ENCODE measurements at places on chromosomes 6 and 20.

DNA sequence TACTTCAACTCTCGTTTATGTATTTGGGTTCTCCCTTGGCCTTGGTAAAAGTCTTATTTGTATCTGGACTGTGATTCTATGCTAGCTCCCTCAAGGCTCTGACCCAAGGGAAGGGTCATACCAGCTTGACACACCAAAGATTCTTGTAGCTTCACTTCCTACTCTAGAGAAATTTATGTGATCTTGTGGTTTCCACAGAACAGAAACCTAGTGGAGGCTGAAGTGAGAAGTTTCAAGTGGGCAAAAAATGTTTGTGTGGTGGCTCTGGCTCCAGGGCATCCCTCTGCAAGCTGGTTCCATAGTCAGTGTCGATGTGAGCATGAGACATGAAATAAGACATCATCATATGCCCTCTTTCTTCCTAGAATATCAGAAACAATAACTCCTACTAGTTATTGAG lies 48.1 kb upstream of the TNFRSF21 start:
- no peak for DNase-seq

DNA sequence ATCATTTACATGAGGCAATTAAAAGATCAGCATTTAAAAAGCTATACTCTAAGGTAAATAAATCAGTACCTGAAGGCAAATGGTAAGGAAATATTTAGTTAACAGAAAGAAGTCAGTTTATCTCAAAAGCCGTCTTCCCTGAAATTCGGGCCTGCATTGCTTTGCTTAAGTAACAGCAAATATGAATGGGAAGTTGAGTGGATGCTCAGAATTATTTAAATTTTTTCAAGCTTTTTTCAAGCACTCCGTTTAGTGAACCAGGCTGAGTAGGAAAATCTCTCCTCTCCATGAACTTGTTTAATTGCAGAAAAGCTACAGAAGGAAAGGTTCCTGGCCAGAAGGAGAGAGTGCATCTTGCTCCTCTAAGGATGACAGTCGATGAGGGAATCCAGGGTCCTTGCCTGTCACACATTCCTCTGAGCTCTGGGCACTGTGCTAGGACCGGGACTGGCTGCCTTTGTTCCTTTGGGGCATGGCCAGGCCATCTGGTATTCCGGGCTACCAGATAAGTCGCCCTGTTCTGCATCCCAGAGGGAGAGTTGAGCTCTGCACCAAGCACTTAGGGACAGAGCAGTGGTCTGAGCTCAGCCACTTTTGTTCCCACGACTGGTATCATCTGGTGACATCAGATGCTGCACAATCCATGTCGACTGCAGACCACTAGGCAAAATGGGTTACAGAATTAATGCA lies 77.6 kb downstream of the RIN2 start:
- DNase-seq: no peak

DNA sequence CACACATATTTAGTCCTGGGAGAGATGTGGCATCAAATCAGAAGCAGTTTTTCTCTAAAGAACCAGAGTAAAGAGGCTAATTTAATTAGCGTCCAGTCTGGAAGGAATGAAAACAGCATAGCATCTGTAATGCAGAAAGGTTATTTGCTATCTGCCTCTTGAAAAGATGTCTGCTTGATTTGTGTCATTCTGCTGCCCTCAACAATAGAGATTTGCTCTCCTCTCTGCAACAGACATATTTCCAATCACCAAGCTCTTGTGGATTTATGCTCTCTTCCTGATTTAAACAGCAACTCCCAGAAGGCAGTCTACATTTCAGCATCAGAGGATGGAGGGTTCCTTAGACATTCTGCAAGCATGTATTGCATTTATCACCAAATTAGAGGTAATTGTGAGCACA lies 53.5 kb upstream of the AKAP12 start:
- DNase-seq: no peak

DNA sequence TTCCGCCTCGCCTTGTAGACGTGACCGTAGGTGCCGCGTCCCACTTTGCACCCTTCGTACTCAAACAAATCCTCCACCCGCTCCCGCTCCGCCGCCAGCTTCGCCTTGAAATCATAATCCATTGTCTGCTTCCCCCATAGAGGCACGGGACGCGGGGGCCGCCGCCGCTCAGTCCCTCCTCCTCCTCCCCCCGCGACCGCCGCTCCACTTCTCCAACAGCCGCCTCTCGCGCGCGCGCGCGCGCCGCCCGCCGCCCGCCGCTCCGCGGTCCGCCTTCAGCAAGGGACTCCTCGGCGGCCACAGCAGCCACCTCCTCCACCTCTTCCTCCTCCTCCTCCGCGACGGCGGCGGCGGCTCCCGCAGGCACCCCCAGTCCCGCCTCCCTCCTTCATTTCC lies 256 bp downstream of the CDK19 start:
- no peak for DNase-seq

GRCh38 chr20:53961527-53961926 lies 108.9 kb downstream of the BCAS1 start:
- no peak for DNase-seq

DNA sequence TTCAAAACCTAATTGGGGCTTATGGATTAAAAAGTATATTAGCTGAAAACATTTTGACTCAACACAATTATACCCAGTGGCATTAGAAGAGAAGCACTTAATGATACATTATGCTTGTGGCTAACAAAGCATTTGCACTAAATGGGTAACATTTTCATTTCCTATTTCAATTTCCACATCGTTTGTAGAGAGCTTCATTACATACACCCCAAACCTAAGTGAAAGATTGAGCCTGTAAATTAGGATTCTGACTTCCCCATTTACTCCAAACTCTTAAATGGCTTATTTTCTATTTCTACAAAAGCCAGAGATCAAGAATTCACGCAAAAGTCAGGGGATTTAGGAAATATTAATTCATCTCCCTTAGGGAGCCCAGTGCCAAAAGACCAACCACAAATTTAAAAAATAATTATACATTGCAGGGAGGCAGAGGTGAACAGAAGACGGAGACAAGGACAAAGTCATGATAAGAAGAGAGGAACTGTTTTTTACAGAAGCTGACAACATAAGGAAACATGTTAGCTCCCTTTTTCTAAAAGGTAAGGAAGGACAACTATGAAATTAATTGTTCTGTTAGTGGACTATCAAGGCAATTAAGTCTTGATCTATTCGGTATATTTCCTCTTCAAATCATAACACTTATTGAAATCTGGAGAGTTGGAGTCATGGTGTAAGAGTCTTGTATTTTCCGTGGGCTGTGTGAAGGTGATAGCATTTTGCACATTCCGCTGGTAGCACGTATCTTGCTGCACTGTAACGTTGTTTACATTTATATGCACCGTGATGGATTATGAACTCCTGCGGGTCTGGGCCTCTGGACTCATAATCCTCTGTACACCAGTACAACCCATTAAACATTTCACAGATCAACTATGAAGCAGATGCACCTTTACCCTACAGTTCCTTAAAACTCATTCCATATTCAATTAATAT lies 24.8 kb upstream of the EZR start:
- no peak for DNase-seq

DNA sequence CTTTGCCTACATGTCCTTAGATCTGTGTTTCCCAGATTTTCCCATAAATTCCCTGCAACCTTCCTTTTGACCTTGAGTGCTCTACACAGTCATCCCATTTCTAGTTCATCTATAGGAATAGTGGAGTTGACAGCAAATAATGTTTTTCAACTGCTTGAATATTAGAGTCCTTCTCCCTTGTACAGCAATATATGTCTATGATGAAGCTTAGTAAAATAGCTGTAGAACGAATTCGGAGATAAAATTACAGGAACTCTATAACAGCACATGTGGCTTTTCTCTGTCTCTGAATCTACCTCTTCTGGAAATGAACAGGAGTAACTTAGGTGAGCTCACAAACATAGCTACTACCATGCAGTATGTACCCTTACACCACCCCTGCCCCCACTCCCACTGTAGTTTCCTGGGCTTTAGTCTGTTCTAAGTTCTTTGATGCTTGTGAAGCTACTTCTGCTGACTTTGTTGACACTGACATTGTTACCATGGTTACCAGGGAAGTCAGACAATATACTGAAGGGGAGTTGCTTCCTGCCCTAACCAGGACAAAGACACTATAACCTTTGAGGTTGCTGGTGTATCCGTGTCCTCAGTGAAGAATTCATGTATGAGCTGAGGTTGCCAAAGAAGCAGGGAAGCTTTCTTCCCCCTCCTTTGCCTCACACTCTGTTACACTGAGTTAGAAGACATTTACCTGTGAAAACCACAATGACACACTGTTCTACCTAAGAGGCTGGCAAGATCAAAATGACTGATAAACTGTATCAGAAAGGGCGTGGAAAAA lies 35.8 kb upstream of the SHLD1 start:
- DNase-seq: no peak

- DNase-seq: no peak
Measured at GRCh38 chr6:10852361-10852960, 14.1 kb upstream of the MAK start.

DNA sequence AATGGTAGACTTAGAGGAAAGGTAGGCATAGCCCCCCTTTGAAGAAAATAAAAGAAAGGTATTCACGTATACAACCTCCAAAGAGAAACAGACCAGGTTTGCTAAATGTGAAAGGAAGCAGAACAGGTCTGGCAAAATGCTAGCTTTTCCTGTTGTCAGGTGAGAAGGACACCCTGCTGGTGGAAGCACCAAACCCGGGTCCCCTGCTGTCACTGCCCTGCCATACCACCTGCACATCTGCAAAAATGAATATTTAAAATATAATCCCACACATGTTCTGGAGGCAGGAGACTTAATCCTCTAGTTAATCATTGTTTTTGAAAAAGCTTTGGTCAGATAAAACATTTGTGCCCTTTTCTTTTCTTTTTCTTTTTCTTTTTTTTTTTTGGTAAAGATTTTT lies 48.9 kb upstream of the OLIG3 start:
- DNase-seq: no peak

GRCh38 chr6:119848696-119849095 lies 499.1 kb upstream of the MAN1A1 start:
- DNase-seq: no peak

DNA sequence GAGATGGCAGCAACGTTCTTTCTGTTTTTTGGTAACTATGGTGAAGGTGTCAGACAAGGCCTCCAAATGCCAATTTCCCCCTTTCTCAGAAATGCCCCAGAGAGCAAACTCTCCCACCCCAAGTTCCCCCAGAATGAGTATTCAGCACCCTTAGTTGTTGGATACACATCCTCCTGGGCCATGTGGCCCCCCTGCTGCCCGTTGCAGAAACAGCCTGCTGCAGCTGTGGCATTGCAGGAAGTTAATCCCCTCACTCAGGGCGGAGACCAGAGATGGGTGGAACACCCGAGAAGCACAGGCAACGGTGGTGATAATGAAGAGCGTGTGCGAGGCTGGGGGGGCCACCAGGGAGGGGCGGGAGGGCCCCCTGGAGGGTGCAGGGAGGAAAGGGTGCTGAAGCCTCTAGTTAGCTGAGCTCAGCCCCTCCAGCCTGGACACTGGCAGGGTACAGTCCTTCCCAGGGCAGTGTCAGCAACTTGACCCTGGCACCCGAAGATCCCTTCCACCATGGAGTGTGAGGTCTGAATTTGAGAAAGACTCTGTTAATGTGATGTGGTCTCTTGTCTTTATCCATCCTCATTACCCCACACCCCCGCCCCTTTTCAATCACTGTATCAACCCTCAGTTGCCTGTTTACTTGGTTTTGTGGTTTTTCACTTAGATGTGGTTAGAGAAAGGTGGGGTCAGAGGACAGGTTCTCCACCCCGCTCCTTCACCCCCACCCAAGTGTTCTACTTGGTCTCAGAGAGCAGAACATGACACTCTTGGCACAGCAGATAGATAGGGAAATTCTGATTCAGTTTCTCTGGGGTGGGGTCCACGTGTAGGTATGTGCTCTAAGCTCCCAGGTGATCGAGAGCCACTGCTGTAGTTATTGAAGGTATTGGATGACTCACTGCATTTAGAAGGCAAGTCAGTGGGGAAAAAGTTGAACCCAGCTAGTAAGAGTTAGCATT lies 208.8 kb upstream of the SUPT3H start:
- DNase-seq: no peak

DNA sequence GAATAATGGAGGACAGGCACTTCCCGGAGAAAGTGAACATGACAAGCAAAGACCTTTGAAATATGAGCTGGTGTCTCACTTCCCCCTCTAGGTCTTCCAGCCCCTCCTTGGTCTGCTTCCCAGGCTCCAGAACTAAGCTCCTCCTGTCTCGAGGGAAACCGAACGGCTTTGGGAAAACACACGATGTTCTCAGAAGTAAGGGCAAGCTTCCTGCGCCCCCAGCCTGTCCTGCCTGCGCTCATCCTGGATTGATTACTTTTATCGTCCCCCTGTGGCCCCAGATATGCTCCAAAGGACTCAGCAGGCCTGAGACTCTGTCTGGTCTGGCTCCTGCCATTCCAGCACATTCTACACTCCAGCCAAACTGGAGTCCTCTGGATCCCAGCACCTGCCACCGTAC lies 83.4 kb downstream of the ZNF217 start:
- DNase-seq: no peak

DNA sequence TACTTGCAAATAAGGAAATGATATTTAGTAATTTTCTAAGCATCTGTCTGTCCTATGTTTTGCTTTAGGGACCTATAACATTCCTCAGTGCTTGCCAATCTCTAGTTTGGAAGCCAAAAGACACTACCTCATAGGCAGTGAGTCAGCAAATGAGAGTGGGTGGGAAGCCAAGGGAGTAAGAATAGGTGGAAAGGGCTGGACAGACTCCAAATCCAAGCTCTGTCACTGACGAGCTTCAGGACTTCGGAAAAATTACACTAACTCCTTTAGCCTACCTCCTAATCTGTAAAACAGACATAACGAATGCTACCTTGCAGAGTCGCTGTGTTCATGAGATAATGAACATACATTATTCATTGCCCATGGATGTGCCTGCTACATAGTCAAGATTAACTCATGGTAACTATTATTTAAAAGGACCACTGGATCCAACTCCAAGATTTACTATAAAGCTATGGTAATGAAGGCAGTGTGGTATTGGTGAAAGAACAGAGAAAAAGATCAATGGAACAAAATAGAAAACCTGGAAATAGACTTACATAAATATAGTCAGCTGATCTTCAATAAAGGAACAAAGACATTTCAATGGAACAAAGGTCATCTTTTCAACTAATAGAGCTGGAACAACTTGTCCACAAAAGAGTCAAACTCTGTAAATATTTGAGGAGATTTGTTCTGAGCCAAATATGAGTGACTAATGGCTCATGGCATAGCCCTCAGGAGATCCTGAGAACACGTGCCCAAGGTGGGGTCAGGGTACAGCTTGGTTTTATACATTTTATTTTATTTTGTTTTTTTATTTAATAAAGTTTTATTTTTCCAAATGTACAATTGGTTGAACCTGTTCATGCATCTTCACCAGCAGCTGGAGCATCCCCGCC lies 64.1 kb downstream of the FAM50B start:
- DNase-seq: peak; percentile 77

GRCh38 chr20:58260006-58260405 lies 31.6 kb upstream of the ANKRD60 start:
- DNase-seq: no peak

DNA sequence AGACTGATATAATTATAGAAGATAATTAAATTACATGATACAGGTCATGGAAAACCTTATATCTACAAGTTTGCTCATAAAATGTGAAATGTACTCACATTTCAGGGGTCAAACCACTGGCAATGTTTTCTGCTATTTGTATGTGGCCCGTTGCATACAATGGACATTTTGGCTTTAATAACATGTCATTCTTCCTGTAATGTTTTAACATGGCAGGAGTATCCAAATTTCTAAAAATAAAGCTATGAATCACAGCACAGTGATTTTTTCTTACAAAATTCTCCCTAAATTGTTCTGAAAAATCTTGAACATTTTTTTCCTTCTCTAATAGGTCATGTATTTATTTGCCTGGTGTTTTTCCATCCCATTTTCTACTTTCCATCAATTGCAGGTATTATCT lies 305.7 kb downstream of the SMOC2 start:
- DNase-seq: no peak

- no peak for DNase-seq
Measured at GRCh38 chr6:166076625-166077024, 91.0 kb downstream of the TBXT start.
